NCI-H1105 (cell line): ENCODE measurements at places on chromosomes 2 and 18.

- no peak for DNase-seq
These were observed 82.8 kb upstream of the PNPT1 start for GRCh38 chr2:55776479-55776878.

GRCh38 chr18:63070767-63071502, 248.6 kb downstream of the BCL2 start:
- no peak for DNase-seq

DNA sequence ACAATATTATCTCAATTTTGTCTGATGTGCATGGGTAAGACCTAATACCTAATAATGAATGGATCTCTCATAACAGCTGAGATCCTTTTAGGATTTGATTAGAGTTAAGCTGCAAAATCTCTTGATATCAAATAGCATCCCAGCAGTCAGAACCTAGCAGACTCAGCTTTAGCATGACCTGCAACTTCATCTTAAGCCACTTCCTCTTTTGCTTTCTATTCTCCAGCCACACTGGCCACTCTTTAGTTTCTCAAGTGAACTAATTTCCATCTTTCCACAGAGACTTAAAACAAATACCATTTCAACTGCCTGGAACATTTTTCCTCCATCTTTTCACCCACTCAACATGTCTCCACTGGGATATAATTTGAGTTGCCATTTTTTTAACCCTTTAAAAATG, 1251.6 kb upstream of the ZEB2 start:
- DNase-seq = no peak

- no peak for DNase-seq
These were observed 34.1 kb downstream of the CDCA7 start for GRCh38 chr2:173388795-173389194.

- DNase-seq = no peak
These were observed 16.6 kb downstream of the EPHA4 start for GRCh38 chr2:221555494-221555846.

GRCh38 chr2:69165091-69165880, 152.3 kb downstream of the ANTXR1 start:
- DNase-seq = no peak

DNA sequence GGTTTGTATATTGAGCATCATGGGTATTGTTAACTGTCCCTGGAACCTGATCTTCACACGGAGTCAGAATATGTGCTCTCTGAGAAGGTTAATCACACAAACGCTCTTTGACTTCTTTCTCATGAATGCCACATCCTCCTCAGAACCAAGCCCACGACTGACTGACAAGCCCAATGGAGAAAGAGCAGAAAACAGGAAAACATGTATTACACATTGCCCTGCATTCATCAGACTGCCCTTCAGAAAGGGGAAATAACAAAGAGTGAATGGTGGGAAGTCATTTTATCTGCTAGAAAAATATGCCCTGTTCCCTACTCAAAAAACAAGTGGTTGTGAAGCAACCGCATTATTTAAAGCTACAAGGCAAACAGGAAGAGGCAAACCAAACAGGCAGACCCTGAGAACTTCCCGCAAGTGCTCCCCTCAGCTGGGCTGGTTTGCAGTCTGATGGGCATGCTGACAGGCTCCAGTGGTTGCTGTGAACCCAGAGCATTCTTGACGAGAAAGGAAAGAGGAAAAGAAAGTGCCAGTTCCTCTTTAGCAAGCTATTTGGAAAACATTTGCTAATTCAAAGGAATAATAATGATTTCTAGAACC, 172.9 kb upstream of the SETBP1 start:
- no peak for DNase-seq
